ENCODE measurements at places on chromosomes 12 and 14. TPM values are rescaled to one million over a fixed set of nuclear protein-coding genes. Genes with fewer than 3 reads are reported as not detected.

ANO4 gene
- total RNA-seq: not detected

OR10G2 gene
- not detected for total RNA-seq

IRF2BPL gene
- total RNA-seq: 11.8 TPM

NXPH4 gene
- total RNA-seq: 4.2 TPM

KRT78 gene
- total RNA-seq: not detected

ENDOU gene
- total RNA-seq: 1.2 TPM

ADAM21 gene
- not detected for total RNA-seq

RNF212B gene
- not detected for total RNA-seq

CLEC4E gene
- total RNA-seq: not detected

PLBD1 gene
- not detected for total RNA-seq

SLC22A17 gene
- not detected for total RNA-seq

TPPP2 gene
- total RNA-seq: not detected

CLEC1B gene
- not detected for total RNA-seq

BHLHE41 gene
- total RNA-seq: 2.2 TPM

CLEC2A gene
- total RNA-seq: not detected

SSPN gene
- not detected for total RNA-seq

TDRD9 gene
- total RNA-seq: not detected

OVCH1 gene
- total RNA-seq: not detected

GPRC5D gene
- total RNA-seq: not detected

TMEM63C gene
- total RNA-seq: 5.0 TPM

PXMP2 gene
- 35.5 TPM for total RNA-seq

AICDA gene
- 6.3 TPM for total RNA-seq

ETFBKMT gene
- total RNA-seq: 1.5 TPM

DLK1 gene
- not detected for total RNA-seq

KIF5A gene
- 21.5 TPM for total RNA-seq

DTX1 gene
- total RNA-seq: 481 TPM

RTN1 gene
- 0.32 TPM for total RNA-seq

ANKRD52 gene
- total RNA-seq: 14.3 TPM

METTL25 gene
- total RNA-seq: 15.9 TPM

SPTB gene
- not detected for total RNA-seq

ENO2 gene
- 40.3 TPM for total RNA-seq

KCNH3 gene
- not detected for total RNA-seq

SSTR1 gene
- not detected for total RNA-seq

GPR162 gene
- not detected for total RNA-seq

RNFT2 gene
- total RNA-seq: 6.7 TPM

TAS2R50 gene
- 12.0 TPM for total RNA-seq

RPL10L gene
- total RNA-seq: not detected

SLC25A47 gene
- total RNA-seq: not detected

FOXN4 gene
- not detected for total RNA-seq

TMEM263 gene
- 38.5 TPM for total RNA-seq

PPM1H gene
- total RNA-seq: 0.65 TPM

GNB3 gene
- 14.9 TPM for total RNA-seq

CCDC198 gene
- total RNA-seq: not detected

MORN3 gene
- total RNA-seq: 1.6 TPM

FAM181A gene
- not detected for total RNA-seq

ASCL1 gene
- not detected for total RNA-seq

AMDHD1 gene
- 0.29 TPM for total RNA-seq

GUCY2C gene
- total RNA-seq: 0.48 TPM

SYT1 gene
- total RNA-seq: not detected

DAO gene
- total RNA-seq: not detected

C12orf54 gene
- not detected for total RNA-seq

SOX5 gene
- total RNA-seq: 15.2 TPM

Data from Karpas-422 (cell line).